Stimulated activated CD4-positive, alpha-beta T cell treated with anti-CD3 and anti-CD28 coated beads, Interleukin-15, amount 100 ng/mL, for 24 hours (primary cell): ENCODE measurements at places on chromosomes 1 and 21.

- no peak for DNase-seq
Measured at GRCh38 chr1:150441121-150441520, 46.1 kb upstream of the TARS2 start.

DNA sequence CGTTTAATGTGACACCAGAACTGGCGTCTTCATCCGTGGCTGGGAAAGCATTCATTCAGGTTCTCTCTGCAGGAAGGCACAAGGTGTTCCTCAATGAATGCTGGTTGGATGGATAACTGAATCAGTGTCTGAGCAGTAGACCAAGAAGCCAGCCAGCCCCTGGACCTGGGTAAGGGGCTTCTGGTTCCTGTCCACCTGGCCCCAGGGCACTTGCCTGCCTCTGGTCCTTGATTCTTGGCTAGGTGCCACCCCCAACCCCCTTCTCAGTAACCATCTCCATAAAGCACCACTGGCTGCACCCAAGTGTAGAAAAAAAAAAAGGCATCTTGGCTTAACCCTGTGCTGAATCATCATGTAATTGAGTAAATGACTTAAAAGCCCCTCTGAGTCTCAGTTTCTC lies 59.1 kb downstream of the KCND3 start:
- no peak for DNase-seq

GRCh38 chr1:84711121-84711520 lies 20.9 kb upstream of the SSX2IP start:
- no peak for DNase-seq

DNA sequence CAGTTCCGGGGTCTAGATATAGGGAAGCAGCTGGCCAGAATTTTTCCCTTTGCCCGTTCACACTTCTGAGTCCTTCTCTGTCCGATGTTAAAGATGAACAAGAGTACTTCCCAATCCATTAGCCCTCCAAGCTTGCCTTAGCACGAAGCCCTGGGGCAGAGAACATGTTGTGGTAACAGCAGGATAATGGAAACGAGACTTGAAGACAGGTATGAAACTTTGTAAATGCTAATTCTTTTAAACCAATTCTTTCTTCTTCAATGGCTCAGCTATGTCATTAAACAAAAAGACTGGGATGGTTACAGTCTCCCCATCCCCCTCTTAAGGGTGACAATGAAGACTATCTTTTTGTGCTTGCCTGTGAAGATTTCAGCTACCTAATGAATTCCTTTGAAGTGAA lies 218.5 kb downstream of the PLA2G4A start:
- DNase-seq = no peak

DNA sequence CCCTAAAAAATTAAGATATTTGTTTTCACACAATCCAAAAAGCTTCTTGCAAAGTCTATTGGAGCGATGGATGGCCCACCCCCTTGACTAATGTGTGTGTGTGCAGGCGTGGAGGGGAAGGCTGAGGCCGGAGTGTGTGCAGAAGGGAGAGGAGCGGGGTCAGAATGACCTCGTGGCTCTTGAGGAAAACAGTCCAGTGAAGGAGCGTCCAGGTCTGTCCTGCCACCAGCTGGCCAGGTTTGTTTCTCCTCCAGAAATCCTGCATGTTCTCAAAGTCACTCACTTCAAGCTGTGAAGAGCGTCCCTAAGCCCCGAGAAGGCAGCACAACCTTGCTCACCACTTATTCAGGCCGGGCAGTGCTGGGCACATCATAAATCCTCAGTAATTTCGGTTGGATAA lies 69.5 kb upstream of the SSX2IP start:
- DNase-seq = no peak

DNA sequence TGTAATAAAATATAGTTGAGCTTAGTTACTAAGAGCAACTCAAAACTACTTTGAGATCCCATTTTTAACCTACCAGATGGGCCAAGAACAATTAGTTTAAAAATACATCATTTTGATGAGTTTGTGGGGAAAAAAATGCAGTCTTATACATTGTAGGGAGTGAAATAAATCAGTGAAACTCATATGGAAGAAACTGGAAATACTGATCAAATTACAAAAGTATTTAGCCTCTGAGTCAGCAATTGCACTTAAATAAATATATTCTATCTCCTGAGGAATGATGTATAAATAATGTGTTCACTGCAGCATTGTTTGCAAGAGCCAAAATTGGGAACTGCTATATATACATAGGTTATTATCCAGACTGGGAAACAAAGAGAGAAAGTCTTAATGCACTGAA lies 4.6 kb upstream of the SMCP start:
- DNase-seq = no peak

- no peak for DNase-seq
Measured at GRCh38 chr1:113991467-113991997, 12.3 kb downstream of the OLFML3 start.

- no peak for DNase-seq
Measured at GRCh38 chr1:107533436-107533835, 392.6 kb downstream of the NTNG1 start.

DNA sequence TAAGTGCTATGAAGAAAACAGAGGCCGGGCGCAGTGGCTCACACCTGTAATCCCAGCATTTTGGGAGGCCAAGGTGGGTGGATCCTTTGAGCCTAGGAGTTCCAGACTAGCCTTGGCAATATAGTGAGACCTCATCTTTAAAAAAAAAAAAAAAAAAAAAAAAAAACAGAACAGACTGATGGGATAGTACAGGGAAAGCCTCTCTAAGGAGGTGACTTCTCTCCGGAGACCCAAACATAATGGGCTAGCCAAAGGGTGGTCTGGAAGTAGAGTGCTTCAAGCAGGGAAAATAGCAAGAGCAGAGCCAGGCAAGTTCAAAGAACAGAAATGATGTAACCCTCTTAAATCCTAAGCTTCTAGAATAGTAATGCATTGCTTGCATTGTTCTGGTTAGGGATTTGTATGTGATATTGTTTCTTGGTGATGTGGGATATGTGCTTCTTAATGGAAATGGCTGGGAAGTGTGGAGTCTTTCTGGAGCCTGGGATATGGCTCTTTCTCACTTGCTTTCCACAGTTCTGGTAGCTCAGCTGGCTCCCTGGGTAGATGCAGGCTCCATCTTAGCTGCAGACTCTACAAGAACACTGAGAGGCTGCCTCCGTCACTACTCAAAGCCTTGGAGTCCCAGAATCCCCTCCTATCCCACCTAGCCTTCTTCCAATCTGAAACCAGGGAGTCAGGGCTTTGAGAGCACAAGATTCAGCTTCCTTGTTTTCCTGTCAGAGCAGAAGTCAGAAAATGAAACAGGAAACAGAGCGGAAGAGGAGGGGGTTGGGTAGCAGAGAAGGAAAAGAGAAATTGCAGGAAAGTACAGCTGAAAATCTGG lies 1.9 kb upstream of the PIGV start:
- DNase-seq = no peak

DNA sequence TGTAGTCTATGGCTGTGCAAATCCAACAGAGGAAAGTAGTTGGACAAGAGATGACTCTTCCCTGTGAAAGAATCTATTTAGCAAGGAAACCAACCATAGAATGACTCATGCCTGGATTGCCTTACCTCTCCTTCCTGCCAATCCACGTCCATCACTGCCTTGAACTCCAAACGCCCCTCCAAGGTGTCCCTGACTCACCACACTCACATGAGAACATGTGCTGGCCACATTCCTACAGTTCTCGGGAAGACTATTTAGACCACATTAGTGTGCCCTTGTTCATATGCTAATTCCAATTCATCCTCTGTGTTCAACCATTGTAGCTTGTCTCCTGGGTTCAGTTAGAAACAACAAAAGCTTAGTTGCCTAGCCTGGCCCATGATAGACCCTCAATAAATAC lies 157.3 kb downstream of the SLC30A10 start:
- DNase-seq = no peak

GRCh38 chr1:27575840-27576331 lies 28.1 kb downstream of the AHDC1 start:
- DNase-seq = peak; percentile 23

- no peak for DNase-seq
Measured at GRCh38 chr1:116371752-116372151, 1.3 kb upstream of the ATP1A1 start.

GRCh38 chr1:172976222-172977041 lies 74.3 kb downstream of the TNFSF18 start:
- DNase-seq = no peak

DNA sequence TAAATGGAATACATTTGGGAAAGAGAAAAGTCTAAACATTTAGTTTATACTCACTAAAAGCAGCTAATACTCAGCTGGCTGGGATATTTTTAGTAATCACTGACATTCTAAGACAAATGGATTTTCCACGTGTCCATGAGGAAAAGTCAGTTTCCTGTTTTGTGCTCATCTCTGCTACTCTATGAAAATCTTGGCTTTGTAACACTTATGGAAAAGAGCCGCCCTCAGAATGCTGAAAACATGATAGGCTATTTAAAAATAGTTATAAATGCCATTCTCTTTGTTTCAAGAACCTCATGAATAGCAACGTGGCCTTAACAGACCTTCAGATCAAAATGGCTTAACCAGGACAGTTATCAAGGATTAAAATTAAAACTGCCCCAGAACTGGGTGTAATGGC lies 29.9 kb downstream of the MRAP start:
- no peak for DNase-seq

GRCh38 chr1:39359028-39359570 lies 132.3 kb upstream of the BMP8A start:
- no peak for DNase-seq

- DNase-seq = no peak
Measured at GRCh38 chr1:6131561-6131960, 48.6 kb downstream of the CHD5 start.

- DNase-seq = no peak
Measured at GRCh38 chr1:39650431-39650830, 11.0 kb upstream of the HEYL start.

DNA sequence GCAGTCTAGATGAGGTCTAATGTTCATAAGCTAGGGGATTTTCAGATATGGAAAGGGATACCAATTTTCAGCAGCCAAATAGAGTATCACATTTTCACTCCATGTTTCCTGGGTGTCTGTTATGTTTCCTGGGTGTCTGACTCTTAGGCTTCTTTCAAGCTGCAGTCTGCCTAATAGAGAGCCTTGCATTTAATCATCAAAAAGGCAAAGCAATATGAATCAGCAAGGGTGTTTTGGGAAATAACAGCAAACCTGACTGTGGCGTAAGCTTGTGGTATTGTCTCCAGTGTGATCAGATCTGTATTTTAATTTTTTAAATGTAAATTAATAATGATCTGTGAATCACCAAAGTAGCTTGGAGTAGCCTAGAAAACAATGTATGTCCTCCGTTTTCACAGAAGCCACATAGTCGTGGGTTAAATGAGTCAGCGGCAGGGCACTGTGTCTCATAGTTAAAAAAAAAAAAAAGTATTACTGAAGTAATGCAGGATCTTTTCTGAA lies 10.4 kb downstream of the LGALS8 start:
- DNase-seq = peak; percentile 64

DNA sequence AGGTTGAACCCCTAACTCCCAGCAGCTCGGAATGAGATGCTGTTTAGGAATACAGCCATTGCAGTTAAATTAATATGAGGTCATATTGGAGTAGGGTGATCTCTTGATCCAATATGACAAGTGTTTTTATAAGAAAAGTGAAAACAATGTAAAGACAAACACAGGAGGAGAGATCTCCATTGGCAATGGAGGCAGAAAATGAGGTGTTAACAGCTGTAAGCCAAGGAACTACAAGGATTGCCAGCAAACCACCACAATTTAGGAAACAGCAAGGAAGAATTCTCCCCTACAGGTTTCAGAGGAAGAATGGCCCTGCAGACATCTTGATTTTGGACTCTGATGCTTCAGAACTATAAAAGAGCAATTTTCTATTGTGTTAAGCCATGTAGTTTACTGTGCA lies 774.3 kb downstream of the MRPL39 start:
- no peak for DNase-seq

- no peak for DNase-seq
Measured at GRCh38 chr1:39625462-39626273, 13.8 kb downstream of the HEYL start.

DNA sequence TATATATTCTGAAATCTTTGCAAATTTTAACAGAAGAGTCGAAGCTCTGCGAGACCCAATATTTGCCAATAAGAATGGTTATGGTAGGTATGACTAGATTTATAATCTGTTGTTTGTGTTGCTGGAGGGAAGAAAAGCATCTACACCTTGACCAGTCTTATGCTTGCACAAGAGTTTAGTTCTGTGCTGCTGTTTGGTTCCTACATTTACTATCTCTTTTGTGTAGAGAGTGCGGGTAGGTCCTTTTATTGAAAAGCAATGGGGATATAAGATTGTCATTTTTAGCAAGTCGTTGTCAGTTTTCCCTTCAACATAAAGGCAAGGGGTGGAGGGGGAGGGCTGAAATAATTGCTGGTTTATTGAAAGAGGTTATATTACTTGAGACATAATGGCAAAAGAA lies 396 bp downstream of the ELAVL4 start:
- no peak for DNase-seq

DNA sequence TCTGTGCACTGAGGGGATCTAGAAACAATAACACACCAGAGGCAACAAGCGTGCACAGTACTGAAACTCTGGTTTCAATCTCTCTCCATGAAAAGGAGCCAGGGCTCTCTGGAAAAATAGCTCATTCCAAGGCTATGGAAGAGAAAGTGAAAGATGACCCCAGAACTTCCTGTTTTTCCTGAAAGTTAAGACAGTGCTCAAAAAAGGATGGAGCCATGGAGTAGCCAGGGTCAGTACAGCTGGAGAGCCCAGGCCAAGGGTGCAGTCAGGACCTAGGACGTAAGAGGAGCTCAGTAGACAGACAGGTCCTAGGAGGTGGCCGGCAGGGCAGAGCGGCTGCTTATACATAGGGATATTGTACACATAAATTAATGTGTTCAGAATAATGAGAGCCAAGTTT lies 19.1 kb downstream of the NOL9 start:
- DNase-seq = no peak

- no peak for DNase-seq
Measured at GRCh38 chr1:223504741-223505140, 111.5 kb downstream of the CCDC185 start.

DNA sequence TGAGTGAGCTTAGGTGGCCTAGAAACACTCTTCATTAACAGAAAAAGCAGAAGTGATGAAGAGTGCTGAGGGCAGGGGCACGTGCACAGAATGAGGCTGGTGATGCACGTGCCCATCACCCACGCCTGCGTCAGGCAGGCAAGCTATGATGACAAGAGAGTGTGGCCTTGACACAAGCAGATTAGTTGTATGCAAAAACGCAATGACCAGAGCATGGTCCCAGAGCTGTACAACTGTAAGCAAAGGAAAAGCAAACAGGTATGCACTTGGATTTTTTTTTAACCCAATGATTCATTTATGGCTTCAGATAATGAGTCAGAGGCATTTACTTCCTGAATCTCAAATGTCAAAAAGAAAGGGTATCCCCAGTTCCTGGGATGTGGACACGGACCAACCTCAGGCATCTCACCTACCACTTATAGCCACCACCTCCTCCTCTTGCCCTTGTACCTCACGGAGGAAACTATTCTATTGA lies 9.1 kb upstream of the TMEM61 start:
- DNase-seq = no peak
